Left ventricle myocardium superior (tissue), 1 donor: ENCODE measurements at places on chromosomes 6 and 20. TPM values are rescaled to one million over a fixed set of nuclear protein-coding genes. Genes with fewer than 3 reads are reported as not detected.

- no peak for DNase-seq
Measured at GRCh38 chr20:55472704-55473103, 532.6 kb downstream of the CBLN4 start.

DNA sequence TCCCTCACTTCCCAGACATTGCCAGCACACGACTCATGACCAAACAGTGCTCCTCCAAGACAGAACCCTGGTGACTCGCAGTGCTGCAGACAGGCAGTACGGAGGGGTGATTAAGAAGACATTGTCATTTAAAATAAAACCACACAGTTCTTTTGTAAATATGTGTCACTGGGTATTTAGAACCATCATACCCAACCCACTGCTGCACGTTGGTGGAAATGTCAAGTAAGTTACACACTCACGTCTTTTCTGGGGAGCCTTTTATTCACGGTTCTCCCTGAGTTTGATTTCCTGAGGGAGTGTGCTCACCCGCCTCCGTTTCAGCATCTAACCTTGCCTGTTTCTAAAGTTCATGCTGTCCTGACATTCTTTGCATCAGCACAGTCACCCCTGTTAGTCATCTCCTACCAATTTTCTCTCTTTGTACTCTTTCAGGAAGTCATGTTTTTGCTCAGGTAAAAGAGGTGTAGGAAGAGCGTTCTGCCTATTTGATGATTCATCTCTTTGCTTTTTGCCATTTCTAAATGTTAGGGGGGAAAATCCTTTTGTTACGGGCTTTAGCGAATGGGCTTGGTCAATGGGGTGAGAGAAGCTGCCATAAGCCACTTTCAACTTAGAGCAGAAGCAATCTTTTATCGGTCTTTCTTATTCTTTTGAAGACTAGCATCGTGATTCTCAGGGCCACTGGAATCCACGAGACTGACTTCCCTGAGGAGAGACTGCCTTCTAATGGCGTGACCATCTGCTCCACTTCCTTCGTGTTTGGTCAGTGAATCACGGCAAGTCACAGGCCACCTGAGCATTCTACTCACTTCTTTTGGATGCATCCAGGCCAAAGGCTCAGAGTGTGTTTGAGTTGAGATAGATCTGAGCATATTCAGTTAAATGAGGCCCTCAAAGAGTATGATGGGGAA is 512.8 kb upstream of the JARID2 start:
- DNase-seq, result no peak

DNA sequence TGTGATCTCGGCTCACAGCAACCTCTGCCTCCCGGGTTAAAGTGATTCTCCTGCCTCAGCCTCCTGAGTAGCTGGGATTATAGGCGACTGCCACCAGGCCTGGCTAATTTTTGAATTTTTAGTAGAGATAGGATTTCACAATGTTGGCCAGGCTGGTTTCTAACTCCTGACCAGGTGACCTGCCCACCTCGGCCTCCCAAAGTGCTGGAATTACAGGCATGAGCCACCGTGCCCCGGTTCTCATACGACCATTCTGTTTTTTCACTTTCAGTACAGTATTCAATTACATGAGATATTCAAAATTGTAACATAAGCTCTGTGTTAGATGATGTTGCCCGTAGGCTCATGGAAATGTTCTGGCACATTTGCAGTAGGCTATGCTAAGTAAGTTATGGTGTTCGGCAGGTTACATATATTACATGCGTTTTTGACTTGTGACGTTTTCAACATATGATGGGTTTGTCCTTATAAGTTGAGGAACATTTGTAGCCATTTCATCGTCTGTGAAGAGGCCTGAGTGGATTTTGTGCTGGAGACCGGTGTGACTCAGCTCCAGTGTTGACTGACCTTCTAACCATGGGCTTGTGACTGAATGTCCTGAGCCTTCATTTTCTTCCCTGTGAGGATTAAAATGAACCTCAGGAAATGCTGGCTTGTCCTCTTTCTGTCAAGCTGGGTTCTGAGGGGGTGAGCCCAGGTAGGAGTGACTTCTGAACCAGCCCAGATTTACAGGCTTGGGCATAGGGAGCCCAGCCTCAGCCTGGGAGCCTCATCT is 12.2 kb downstream of the PPARD start:
- DNase-seq, result no peak

DNA sequence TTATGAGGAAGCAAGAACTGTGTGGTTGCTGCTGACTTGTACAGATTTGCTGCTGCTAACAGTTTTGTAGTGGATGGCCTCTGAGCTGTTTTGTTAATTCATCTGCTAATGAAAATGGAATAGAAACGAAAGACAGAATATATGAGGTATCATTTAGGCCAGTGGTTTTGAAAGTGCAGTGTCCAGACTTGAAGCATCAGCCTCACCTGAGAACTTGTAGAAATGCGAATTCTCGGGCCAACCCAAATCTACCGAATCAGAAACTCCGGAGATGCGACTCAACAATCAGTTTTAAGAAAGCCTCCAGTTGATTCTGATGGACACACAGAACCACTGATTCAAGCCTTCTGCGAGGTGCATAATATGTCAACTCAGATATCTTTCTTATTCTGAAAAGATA is 62.5 kb downstream of the CAP2 start:
- DNase-seq, result no peak

DNA sequence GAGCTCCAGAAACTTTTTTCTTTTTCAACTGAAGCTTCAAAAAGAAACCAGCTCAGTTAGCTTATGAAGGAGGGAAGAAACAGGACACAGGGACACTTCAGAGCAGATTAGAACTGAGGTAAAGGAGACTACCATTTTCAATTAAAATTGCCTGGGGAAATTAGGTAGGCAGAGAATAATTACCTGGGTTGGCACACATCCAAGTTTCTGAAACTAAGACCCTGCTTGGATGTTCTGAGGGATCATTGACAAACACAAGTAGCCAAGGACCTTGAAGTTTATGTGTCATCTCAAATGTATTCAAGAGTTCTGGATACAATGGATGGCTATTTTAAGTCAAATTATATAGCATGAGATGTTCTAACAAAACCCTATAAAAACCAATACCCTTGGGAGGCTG is 137.6 kb downstream of the PLCB4 start:
- no peak for DNase-seq

DNA sequence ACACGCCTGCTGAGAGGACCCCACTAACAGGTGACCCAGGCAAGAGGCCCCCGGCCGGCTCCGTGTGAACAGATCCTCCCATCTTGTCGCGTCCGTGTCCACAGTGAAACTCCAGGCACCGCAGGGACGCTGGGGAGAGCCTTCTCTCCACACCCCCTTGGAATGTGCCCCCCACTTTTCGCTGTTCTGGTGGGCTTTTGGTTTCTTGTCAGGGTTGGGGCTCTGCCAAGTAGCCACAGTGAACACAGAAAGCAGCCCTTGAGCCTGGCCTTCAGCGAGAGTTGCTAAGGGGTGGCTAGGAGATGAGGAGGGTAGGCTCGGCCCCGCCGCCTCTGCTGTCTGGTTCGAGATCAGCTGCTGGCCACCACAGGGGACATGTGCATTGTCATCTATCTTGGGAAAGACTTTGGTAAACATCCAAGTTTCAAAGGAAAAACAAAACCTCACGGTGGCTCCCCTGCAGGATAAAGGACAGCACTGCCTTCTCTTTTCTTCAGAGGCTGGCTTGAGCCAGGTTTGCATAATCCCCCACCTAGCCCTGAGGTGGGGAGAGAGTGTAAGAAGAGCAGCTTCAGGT is 22.7 kb downstream of the SYNDIG1 start:
- no peak for DNase-seq

DNA sequence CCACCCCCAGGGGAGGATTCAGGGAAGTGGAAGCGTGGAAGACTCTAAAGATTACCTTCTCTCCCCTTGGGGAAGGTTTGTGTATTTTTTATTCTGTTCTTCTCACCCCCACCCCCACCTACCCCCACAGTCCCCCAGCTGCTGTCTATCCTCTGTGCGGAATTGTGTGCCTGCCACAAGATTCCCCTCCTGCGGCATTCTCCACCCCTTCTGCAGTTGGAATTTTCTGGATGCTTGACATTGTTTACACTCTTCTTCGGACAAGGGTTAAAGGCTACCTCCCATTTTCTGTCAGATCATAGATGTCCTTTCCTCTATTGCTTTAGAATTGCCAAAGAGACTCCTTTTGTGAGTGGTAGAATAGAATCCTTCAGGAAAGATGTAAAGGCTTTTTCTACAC is 60.4 kb upstream of the EDN3 start:
- DNase-seq, result no peak

The SIM1 gene
- total RNA-seq, result not detected

The SOX18 gene
- 36.8 TPM for total RNA-seq
